ENCODE measurements at places on chromosomes 12 and 14. TPM values are rescaled to one million over a fixed set of nuclear protein-coding genes. Genes with fewer than 3 reads are reported as not detected.

- H3K27me3 ChIP-seq: no peaks in the 10 kb centered on the region
- no peak for DNase-seq
- H3K36me3 ChIP-seq: no peaks in the 10 kb centered on the region
- no peaks in the 10 kb centered on the region for H3K4me1 ChIP-seq
- H3K4me3 ChIP-seq: no peak overlapping the region
Observed at GRCh38 chr14:77663293-77663692, 44.5 kb downstream of the ALKBH1 start.

DNA sequence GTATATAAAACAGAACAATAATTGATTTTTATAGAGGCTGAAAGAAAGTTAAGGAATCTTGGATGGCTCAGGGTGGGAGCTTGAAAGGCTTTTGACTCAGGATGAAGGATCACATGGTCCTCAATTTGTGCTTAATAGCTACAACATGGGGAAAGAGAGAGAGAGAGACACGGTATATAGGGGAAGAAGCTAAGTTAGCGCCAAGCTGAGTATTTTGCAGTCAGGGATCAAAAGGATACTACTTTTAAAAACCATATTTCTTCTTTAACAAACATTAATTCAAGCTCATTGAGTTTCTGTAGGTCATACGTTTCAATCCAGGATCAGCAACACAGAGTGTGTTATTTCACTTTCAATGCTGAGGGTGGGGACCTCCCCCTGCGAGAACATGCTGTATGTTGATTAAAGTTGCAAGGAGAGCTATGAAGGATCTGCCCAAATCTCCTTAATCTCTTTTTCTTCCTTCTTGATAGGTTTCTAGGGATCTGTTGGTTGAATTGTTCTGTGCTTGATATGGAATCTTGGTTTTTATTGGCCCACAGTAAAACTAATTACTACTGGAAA lies 133.1 kb upstream of the NUDT4 start:
- peaks cover 6% of the 10 kb centered on the region for H3K4me1 ChIP-seq
- H3K36me3 ChIP-seq: no peaks in the 10 kb centered on the region
- no peaks in the 10 kb centered on the region for H3K27me3 ChIP-seq
- no peak overlapping the region for H3K4me3 ChIP-seq

GRCh38 chr12:21337959-21338744 lies 3.4 kb upstream of the SLCO1A2 start:
- DNase-seq: no peak
- no peak overlapping the region for H3K27ac ChIP-seq
- no peaks in the 10 kb centered on the region for H3K36me3 ChIP-seq
- peaks cover 12% of the 10 kb centered on the region for H3K4me1 ChIP-seq
- no peak overlapping the region for H3K4me3 ChIP-seq
- no peaks in the 10 kb centered on the region for H3K27me3 ChIP-seq

- no peaks in the 10 kb centered on the region for H3K27me3 ChIP-seq
- no peak for DNase-seq
- no peaks in the 10 kb centered on the region for H3K36me3 ChIP-seq
- no peak overlapping the region for H3K27ac ChIP-seq
- H3K4me3 ChIP-seq: no peak overlapping the region
- H3K4me1 ChIP-seq: no peaks in the 10 kb centered on the region
Observed at GRCh38 chr12:93982771-93983315, 165.5 kb upstream of the PLXNC1 start.

GRCh38 chr12:7197841-7198240 lies 8.4 kb downstream of the PEX5 start:
- no peak overlapping the region for H3K27ac ChIP-seq
- H3K36me3 ChIP-seq: peaks cover 57% of the 10 kb centered on the region
- DNase-seq: no peak
- H3K4me1 ChIP-seq: no peaks in the 10 kb centered on the region

DNA sequence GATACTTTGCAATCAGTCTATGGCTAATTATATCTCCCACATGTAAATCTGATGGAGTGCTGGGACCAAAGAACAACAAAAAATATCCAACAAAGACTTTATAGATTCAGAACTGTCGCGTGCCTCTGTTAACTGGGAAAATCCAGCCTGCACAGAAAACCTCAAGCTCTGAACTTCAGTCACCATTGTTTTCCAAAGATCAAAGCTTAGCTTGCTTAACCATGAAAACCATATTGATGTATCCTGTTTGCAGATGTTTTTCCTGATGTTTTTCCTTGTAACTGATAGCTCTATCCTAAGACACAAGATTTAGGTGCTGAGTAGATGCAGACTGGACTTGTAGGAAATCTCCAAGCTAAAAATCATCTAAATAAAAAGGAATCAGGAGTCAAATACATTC lies 163.7 kb downstream of the GXYLT1 start:
- H3K27ac ChIP-seq: no peak overlapping the region
- H3K36me3 ChIP-seq: no peaks in the 10 kb centered on the region
- no peak overlapping the region for H3K4me3 ChIP-seq
- H3K27me3 ChIP-seq: no peaks in the 10 kb centered on the region
- no peak for DNase-seq

GRCh38 chr14:92677955-92678354 lies 70.5 kb downstream of the LGMN start:
- H3K36me3 ChIP-seq: peaks cover 45% of the 10 kb centered on the region
- H3K27ac ChIP-seq: no peak overlapping the region
- no peak for DNase-seq
- no peak overlapping the region for H3K4me3 ChIP-seq
- H3K27me3 ChIP-seq: no peaks in the 10 kb centered on the region

DNA sequence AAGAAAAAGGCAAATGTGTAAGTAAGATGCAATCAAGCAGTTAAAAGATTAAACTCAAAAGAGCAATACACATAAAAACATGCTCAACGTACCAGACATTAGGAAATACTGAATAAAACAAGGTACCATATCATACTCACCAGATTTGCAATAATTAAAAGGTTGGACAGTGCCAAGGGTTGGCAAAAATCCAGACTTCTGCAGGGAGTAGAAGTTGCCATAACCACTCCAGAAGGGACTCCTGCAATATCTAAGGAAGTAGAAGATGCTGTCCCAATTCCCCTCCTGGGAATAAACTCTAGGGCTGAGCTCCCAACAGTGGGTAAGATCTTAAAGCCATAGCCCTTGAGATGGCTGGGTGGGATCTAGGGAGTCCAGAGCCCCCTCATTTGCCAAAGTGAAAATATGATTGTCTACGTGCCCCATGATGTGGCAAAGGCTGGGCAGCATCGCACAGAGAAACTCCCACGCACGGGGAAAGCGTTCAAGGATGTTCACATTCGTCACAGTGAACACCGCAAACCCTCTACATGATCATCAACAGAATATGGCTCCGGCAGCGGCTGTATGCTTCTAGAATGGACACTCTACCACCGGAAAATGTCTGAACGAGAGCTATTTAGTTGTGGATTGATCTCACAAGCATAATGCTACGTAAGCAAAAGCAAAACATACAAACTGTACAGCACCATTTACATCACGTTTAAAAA lies 12.3 kb downstream of the KCTD10 start:
- peaks cover 12% of the 10 kb centered on the region for H3K36me3 ChIP-seq
- H3K4me3 ChIP-seq: no peak overlapping the region
- no peak for DNase-seq
- H3K27ac ChIP-seq: no peak overlapping the region

- no peak overlapping the region for H3K27ac ChIP-seq
- no peak overlapping the region for H3K4me3 ChIP-seq
- DNase-seq: no peak
- H3K27me3 ChIP-seq: no peaks in the 10 kb centered on the region
- no peaks in the 10 kb centered on the region for H3K36me3 ChIP-seq
Observed at GRCh38 chr14:34671716-34672115, 41.8 kb upstream of the SNX6 start.

DNA sequence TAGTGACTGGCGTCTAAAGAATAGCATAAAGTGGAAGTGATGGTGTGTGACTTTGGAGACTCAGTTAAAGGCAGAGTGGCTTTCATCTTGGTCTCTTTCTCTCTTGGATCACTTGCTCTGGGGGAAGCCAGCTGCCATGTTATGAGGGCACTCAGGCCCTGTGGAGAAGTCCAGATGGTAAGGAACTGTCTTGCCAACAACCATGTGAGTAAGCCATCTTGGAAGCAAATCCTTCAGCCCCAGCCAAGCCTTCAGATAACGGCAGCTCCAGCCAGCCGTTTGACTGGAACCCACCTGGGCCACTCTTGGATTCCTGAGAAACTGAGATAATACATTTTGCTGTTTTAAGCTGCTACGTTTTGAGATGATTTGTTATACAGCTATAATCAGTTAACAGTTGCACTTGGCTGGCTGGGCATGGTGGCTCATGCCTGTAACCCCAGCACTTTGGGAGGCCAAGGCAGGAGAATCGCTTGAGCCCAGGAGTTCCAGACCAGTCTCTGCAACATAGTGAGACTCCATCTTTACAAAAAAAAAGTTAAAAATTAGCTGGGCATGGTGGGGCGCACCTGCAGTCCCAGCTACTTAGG lies 7.7 kb upstream of the LRRC23 start:
- no peaks in the 10 kb centered on the region for H3K27me3 ChIP-seq
- no peak overlapping the region for H3K4me3 ChIP-seq
- DNase-seq: no peak
- H3K27ac ChIP-seq: no peak overlapping the region
- H3K4me1 ChIP-seq: peaks cover 15% of the 10 kb centered on the region
- no peaks in the 10 kb centered on the region for H3K36me3 ChIP-seq

- H3K27me3 ChIP-seq: no peaks in the 10 kb centered on the region
- no peaks in the 10 kb centered on the region for H3K36me3 ChIP-seq
- no peak overlapping the region for H3K4me3 ChIP-seq
- no peak for DNase-seq
- peaks cover 32% of the 10 kb centered on the region for H3K4me1 ChIP-seq
Observed at GRCh38 chr14:23299211-23299957, 3.3 kb downstream of the PPP1R3E start.

GRCh38 chr14:64688031-64688430 lies 16.2 kb upstream of the PLEKHG3 start:
- H3K4me1 ChIP-seq: peaks cover 5% of the 10 kb centered on the region
- H3K27ac ChIP-seq: peak overlapping the region; percentile 63
- DNase-seq: no peak
- H3K4me3 ChIP-seq: no peak overlapping the region
- no peaks in the 10 kb centered on the region for H3K27me3 ChIP-seq
- H3K36me3 ChIP-seq: no peaks in the 10 kb centered on the region

DNA sequence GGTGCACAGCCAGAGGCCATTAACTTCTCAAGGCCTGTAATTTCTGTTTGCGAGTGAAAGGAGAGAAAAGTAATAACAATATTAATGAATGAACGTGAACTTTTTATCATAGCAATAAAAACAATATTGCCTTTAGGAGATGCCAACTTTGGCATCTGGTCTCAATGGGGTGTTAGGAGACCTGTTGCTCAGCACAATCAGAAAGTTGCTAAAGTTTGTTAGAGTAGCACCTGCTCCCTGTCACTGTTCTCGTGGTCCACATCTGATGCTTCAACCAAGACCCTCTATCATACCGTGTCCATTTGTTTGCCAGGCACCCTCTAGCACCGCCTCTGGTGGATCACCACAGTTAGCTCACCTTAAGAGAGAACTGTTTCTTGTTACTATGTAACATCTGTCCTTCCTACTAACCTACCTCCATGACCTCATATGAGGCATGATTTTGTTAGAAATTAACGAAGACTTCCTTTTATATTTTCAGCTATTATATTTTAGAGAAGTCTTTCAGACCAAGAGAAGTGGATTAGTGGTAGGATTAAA lies 12.5 kb upstream of the CLEC4E start:
- H3K36me3 ChIP-seq: no peaks in the 10 kb centered on the region
- no peaks in the 10 kb centered on the region for H3K4me1 ChIP-seq
- no peak overlapping the region for H3K27ac ChIP-seq
- no peaks in the 10 kb centered on the region for H3K27me3 ChIP-seq
- no peak for DNase-seq

DNA sequence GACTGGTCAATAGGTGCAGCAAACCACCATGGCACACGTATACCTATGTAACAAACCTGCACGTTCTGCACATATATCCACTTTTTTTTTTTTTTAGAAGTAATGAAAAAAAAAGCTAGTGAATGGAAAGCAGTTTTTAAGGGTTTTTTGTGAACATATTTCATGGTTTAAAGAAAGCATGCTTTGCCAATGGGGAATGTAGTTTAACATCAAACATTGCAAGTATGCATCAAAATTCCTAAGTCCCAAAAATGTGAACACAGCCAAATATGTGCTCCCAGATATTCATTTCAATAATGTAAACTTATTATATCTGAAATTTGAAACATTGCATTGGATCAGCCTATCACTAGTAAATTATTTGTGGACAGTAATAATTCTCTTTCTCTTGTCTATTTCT lies 710.4 kb upstream of the FLRT2 start:
- no peak for DNase-seq
- no peaks in the 10 kb centered on the region for H3K27me3 ChIP-seq
- H3K4me1 ChIP-seq: no peaks in the 10 kb centered on the region

- H3K4me3 ChIP-seq: peak within 1 kb of the TSS; percentile 58
- DNase-seq: peak; percentile 89
- peak within 1 kb of the TSS; percentile 95 for H3K27ac ChIP-seq
- H3K4me1 ChIP-seq: peaks cover 28% of the 10 kb centered on the region
- no peaks in the 10 kb centered on the region for H3K27me3 ChIP-seq
Observed at GRCh38 chr14:23306412-23307145, at the start of gene BCL2L2. Gene BCL2L2, plus strand, starts transcription at chr14:23306833. Its CDS starts 935 bp downstream, at chr14:23307768.

DNA sequence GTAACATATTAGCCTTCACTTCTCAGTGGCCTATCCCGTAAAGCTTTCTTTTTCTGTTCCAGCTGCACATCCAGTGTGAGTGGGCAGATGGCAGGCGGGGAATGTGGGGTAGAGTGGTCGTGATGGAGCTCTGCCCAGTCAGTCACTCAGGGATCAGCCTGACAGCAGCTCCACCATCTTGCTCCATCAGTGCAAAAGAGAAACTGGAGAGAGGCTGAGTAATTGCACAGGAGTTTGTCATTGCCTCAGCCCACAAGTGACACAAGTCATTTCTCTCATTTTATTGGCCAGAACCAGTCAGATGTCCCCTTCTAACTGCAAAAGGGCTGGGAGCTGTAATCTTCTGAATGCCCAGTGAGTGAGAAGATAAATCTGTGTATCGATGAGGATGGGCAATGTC lies 66.5 kb downstream of the ATP23 start:
- no peaks in the 10 kb centered on the region for H3K4me1 ChIP-seq
- H3K27me3 ChIP-seq: no peaks in the 10 kb centered on the region
- DNase-seq: no peak
- no peaks in the 10 kb centered on the region for H3K36me3 ChIP-seq
- H3K4me3 ChIP-seq: no peak overlapping the region
- no peak overlapping the region for H3K27ac ChIP-seq

- no peaks in the 10 kb centered on the region for H3K36me3 ChIP-seq
- no peaks in the 10 kb centered on the region for H3K4me1 ChIP-seq
- no peak for DNase-seq
- peak overlapping the region; percentile 19 for H3K27ac ChIP-seq
- no peak overlapping the region for H3K4me3 ChIP-seq
Observed at GRCh38 chr12:69430942-69431590, 39.1 kb upstream of the FRS2 start.

The FGF23 gene
- not detected for total RNA-seq

The AKAP6 gene
- 3.9 TPM for total RNA-seq

The CCDC175 gene
- not detected for total RNA-seq

The NID2 gene
- total RNA-seq: 81.8 TPM

The EP400 gene
- total RNA-seq: 30.4 TPM

The C14orf132 gene
- total RNA-seq: 16.9 TPM

The WNT1 gene
- total RNA-seq: not detected

The IL22 gene
- not detected for total RNA-seq

The TEDC1 gene
- total RNA-seq: 17.3 TPM

The TAS2R30 gene
- 6.3 TPM for total RNA-seq

The GPX2 gene
- not detected for total RNA-seq

The C12orf54 gene
- total RNA-seq: 1.3 TPM

The PTGER2 gene
- 5.9 TPM for total RNA-seq

The KRT2 gene
- total RNA-seq: not detected

The TMEM117 gene
- 16.9 TPM for total RNA-seq

The HOXC11 gene
- total RNA-seq: 0.60 TPM

The MANSC4 gene
- not detected for total RNA-seq

The MYF6 gene
- total RNA-seq: not detected

The CLEC14A gene
- total RNA-seq: 66.9 TPM
